Stimulated activated naive CD4-positive, alpha-beta T cell (primary cell): ENCODE measurements at places on chromosomes 7 and 10.

DNA sequence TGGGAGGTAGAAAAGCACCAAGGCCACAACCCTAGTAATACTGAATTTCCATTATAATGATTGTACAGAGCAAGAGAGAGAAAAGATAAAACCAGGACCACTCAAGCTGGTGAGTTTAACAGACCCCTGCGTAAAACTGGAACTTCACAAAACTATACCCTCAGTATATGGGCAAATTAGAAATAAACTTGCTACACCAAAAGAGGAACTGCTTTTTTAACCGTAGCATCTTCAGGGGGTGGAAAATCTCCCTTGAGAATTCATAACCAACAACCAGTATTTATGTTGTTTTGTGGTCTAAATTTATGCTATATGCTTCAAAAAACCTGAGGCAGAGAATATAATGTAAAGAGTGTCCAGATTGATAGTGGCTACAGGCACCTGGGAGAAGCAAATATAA, 171.2 kb downstream of the SGMS1 start:
- no peak for DNase-seq

- no peak for DNase-seq
Measured at GRCh38 chr7:88331322-88331721, 24.6 kb upstream of the STEAP4 start.

DNA sequence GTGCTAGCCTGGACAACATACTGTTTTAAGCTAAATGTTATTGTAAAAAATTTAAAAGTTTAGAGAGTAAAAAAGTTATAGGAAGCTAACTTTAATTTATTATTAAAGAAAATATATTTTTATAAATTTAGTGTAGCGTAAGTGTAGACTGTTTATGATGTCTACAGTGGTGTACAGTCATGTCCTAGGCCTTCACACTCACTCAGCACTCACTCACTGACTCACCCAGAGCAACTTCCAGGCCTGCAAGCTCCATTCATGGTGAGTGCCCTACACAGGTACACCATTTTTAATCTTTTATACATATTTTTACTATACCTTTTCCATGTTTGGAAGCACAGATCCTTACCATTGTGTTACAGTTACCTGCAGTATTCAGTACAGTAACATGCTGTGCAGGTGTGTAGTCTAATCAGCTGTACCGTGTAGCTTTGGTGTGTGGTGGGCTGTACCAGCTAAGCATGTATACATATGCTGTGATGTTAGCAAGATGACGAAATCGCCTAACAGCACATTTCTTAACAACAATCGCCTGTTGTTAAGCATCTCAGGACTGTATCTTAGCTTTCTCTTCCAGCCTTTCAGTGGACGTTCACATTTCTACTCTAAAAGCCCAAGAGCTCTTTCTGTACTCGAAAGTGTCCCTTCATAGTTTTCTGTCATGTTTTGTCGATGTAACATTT, 12.5 kb downstream of the RNF32 start:
- no peak for DNase-seq

GRCh38 chr7:132609222-132609621, 33.0 kb upstream of the PLXNA4 start:
- no peak for DNase-seq

GRCh38 chr7:158821171-158822031, 7.9 kb downstream of the ESYT2 start:
- no peak for DNase-seq

DNA sequence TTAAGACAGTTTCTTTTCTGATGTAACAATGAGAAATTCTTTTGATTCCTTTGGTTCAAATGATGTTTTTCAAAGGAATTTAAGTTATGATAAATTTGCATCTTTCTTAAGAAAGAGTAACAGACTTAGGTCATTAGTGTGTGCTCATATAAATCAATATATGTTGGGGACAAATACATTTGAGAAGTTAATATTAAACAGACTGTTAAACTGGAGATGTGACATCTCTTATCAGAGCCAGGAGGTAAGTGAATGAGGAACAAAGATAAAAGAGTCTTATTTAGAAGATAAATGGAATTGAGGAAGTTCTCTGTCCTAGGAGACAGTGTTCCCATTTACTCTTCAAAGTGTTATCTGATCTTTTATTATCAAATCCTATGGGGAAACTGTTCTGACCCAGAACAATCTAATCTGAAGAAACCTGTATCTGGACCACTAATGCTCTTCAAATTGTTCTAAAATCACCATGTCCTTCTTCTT, 104.8 kb upstream of the LAMB4 start:
- no peak for DNase-seq

GRCh38 chr10:5684971-5685763, 529 bp downstream of the TASOR2 start:
- DNase-seq: peak; percentile 54

DNA sequence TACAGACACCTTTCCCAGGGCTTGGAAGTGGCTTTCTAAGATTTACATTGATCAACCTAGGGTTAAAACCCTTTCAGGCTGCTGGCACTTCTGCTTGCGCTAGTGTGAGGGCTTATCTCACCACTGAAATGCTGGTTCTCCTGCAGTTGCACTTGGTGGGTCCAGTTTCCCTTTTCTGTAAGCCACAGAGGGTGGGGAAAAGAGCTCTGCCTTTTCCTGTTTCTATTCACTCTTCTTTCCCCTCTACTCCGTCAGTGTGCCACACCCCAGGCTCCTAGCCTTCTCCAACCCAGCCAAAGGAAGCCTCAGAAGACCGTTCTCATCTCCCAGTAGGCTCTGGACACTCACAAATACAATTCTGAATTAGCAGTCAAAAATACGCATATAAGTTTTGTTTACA, 19.0 kb upstream of the CAPZA2 start:
- no peak for DNase-seq

GRCh38 chr7:97818066-97818663, 54.0 kb downstream of the ASNS start:
- DNase-seq: no peak

DNA sequence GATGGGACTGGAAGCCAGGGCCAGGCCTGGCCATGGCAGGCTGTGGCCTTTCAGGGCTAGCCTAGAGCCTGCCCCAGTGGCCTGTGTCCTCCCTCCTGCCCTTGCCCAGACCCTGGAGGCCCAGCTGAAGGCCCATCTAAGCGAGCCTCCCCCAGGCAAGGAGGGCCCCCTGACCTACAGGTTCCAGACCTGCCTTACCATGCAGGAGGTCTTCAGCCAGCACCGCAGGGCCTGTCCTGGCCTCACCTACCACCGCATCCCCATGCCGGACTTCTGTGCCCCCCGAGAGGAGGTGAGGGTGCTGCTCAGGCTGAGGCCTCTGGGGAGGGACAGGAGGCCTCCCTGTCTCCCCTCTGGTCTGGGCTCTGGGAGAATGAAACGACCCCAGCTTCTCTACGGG, 60.9 kb downstream of the PALD1 start:
- DNase-seq: no peak

- DNase-seq: no peak
Measured at GRCh38 chr10:6176691-6177231, 26.0 kb upstream of the PFKFB3 start.

DNA sequence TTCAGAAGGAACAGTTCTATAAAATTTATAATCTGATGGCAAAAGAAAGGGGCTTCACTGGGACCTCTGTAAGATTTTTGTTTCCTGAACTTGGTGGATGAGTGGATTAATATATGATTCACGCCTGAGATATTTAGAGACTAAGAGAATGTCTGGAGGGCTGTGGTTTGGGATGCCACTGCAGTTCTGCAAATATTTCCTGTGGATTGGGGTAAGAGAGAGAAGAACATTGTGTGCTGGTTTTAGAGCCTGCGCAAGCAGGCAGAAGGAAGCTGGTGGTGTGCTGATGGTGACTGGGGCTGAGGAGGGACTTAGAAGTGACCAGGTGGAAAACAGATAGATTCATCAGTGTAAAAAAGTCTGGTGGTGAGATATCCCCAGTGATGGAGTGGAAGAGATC, 87.0 kb downstream of the SUGCT start:
- no peak for DNase-seq

GRCh38 chr10:132538790-132539421, 1.3 kb downstream of the INPP5A start:
- DNase-seq: no peak

- no peak for DNase-seq
Measured at GRCh38 chr10:35998026-35998425, 355.9 kb upstream of the FZD8 start.

GRCh38 chr7:70582927-70583895, 548.7 kb upstream of the GALNT17 start:
- DNase-seq: no peak

DNA sequence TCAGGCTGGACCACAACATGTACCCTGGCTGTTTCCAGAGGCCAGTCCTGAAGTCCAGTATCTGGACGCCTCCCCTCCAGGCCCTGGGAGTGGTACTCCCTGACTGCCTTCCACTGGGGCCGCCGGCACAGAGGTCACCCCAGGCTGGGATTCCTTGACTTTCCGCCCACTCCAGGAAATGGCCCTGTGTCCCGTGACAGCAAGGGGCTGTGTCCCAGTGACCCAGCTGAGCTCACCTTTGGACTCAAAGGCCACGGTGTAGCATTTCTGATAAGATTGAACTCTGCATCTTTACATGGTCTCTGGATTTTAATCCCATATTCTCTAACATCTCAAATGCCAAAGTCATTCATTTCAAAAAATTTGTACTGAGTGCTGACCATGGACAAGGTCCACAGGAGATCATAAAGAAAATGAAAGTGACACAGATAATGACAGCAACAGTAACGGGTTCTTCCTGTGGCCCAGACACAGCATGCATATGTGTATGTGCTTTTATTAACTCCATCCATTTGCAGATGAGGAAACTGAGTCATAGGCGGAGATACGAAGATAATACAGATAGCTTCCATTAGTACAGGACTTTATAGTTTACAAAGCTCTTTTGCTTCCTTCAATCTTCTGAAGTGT, 5.4 kb downstream of the ADAMTS14 start:
- DNase-seq: no peak

DNA sequence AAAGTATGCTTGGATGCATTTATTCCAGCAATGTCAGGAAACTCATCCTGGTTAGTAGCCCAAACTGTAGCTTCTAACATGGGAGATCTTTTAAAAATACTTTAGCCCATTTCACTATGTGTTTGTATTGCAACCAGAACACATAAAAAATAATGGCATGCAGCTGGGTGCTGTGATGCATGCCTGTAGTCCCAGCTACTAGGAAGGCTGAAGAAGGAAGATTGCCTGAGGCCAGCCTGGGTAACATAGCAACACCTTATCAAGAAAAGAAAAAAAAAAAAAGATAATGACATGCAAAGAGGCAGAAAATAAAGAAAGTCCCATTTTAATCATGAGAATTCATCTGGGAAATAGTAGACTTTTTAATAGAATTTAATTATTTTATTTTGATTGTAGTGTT, 517.0 kb upstream of the TEX47 start:
- no peak for DNase-seq

GRCh38 chr10:89055159-89055558, 64.6 kb downstream of the FAS start:
- DNase-seq: no peak

GRCh38 chr7:3260401-3260715, 40.7 kb upstream of the SDK1 start:
- no peak for DNase-seq

- no peak for DNase-seq
Measured at GRCh38 chr10:132131581-132132420, 54.9 kb upstream of the DPYSL4 start.

GRCh38 chr10:128557149-128557710, 431.0 kb upstream of the MKI67 start:
- no peak for DNase-seq

DNA sequence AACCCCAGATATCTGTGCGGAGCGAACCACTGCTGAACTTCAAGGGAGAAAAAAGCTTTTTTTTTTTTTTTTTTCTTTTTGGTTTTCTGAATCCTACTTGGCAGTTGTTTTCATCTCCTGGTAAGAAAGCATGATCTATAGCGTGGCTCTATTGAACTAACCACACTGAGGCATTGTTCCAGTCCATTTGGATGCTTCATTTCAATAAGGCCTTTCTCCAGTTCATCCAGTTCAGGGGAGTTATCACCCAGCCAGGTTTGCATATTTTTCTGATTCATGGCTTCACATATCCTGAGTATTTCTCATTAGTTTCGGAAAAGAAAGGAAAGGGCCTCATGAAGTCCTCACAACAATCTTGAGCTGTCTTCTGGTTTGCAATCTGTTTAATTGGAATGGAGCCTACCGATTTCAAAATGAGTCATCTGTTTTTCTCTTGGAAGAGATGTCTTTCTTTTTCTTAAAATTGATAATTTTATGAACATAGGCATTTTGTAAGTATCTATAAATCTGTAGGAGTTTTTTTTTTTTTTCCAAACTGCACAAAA, 93.1 kb upstream of the STEAP4 start:
- DNase-seq: no peak

GRCh38 chr10:80540981-80541750, 3.5 kb downstream of the SH2D4B start:
- DNase-seq: no peak

GRCh38 chr7:815284-816216, 16.7 kb upstream of the SUN1 start:
- peak; percentile 43 for DNase-seq

GRCh38 chr7:52017802-52018679, 701.4 kb upstream of the COBL start:
- DNase-seq: no peak

- DNase-seq: no peak
Measured at GRCh38 chr7:69967689-69968450, 369.6 kb downstream of the AUTS2 start.

GRCh38 chr10:42475168-42476098, 162.9 kb downstream of the ZNF33B start:
- no peak for DNase-seq

GRCh38 chr7:98294326-98294725, 12.8 kb downstream of the BRI3 start:
- no peak for DNase-seq

GRCh38 chr7:19377611-19378344, 232.6 kb upstream of the FERD3L start:
- DNase-seq: no peak

DNA sequence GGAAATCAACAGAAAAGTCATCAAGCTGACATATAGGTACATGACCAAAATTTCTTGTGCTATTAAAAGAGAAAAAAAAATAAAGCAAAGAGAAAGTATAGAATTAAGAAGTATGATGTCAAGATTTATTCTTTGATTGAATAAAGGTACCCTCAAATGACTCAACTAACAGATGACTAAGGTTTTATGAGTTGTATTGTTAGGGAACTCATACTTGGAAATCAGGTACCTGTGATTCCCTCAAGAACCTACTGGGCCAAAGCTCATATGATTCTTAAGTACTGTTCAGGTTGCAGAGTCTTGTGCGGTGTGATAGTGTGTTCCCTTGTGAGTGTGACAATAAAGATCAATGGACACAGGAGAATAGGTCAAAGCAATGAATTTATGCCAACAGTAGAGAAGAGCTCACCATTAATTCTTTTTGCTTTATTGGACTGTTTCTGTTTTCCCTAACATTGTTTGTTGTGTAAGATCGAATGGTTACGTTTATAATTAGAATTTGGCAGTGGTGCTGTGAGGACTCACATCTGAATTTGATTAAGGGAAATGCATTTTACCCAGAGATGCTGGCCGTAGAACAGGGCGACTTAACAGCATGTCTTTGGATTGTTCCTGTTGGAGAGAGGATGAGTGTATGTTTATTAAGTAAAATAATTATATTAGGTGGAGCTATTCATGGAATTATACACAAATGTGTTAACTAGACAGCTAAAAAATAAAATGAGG, 293.2 kb upstream of the SEMA3D start:
- DNase-seq: no peak
